Cardiac septum (tissue), 1 donor: ENCODE measurements at places on chromosomes 12 and 14.

DNA sequence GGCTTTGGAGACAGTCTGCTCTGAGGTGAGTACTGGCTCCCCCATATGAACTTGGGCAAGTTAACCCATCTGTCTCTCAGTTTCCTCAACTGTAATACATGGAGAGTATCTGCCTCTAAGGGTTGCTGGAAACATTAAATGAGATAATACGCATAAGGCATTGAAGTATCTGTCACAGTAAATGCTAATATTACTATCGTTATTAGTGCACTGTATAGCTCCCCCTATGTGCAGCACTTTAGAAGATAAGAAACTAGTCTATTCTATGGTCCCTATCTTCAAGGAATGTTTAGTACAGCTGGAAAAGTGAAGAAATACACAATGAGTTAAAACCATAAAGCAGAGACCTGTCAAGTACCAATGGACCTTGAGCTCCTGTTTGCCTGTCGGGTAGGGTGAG, 51.7 kb upstream of the CFL2 start:
- no peak for DNase-seq

DNA sequence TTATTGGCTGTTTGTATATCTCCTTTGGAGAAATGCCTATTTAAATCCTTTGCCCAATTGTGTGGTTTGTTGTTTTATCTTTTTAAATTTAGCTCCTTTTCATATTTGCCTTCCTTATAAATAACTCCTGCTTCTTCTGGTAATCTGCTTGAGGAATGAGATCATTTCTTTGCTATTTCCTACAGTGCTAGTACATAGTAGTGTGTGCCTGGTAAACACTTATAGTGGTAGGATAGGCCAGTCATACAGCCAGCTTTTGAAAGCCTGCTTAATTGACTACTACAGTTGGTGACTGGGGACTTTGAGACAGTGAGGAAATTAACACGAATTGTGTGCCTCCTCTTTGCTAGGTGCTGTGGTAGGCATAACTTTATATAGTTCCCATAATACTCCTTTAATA, 68.7 kb downstream of the BORCS5 start:
- no peak for DNase-seq

GRCh38 chr14:84707830-84708229, 822.1 kb upstream of the FLRT2 start:
- DNase-seq: no peak

- DNase-seq: no peak
Observed at GRCh38 chr12:71236133-71236660, 78.4 kb upstream of the TSPAN8 start.

DNA sequence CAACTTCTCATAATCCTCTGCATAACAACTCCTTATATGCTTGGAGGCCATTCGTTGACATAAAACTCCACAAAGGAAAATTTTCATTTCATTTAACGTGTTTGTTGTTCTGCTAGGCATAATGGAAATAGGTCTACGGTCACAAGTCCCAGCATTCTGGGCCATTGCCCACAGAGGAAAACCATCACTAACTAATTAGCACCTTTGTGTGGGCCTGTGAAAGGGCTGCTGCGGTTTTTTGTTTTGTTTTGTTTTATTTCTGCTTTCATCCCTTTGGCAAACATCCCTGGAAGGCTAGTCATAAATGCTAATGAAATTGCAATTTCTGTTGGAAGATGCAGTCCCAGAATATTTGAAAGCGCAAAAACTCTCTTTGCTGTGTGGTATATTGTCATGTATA, 180.3 kb downstream of the RMST start:
- no peak for DNase-seq

DNA sequence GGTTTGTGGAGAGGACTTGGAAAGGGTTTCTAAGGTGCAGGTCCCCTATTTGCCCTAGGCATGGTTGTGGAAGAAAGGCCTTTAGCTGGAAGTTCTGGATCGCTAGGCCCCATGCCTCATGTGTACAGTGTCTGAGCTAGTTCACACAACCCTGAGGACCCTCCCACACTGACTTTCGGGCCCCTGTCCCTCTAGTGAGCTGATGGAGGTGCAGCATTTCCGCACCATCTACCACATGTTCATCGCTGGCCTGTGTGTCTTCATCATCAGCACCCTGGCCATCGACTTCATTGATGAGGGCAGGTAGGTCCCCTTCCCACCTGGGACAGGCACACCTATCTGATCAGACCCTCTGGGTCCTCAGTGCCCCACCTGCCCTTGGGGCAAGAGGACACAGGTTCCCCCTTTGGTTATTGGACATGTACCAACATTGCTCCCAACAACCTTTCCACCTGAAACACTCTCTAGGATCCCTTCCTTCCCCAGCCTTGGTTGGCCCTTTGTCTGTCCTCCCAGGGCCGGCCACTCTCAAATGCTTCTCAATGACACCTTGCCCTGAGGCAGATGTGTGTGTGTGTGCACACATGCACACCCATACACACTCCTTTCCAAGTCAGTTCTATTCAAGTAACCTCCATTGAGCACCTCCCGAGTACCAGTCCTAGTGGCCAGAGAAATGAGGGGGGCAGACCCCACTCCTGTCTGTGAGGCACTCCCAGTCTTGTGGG, 2.6 kb downstream of the SOAT2 start:
- DNase-seq: no peak

DNA sequence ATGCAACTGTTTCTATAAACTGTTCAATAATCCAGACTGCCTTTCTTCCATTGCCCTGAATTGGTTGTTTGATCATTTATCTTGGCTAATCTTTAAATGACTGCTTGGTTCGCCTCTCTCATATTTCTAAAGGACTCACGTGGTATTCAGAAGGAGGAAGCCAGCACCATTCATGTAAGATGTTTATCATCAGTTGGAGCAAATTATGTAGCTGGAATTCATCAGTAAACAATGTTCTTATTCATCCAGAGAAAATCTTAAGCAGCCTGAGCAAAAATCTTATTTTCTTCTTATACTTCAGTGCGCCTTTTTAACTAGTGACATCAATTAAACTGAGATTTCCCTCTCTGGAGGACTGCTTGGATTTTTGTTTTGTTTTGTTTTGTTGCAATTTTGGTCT, 538.7 kb upstream of the TMEM132C start:
- no peak for DNase-seq

GRCh38 chr12:89161557-89161956, 190.7 kb downstream of the DUSP6 start:
- no peak for DNase-seq

DNA sequence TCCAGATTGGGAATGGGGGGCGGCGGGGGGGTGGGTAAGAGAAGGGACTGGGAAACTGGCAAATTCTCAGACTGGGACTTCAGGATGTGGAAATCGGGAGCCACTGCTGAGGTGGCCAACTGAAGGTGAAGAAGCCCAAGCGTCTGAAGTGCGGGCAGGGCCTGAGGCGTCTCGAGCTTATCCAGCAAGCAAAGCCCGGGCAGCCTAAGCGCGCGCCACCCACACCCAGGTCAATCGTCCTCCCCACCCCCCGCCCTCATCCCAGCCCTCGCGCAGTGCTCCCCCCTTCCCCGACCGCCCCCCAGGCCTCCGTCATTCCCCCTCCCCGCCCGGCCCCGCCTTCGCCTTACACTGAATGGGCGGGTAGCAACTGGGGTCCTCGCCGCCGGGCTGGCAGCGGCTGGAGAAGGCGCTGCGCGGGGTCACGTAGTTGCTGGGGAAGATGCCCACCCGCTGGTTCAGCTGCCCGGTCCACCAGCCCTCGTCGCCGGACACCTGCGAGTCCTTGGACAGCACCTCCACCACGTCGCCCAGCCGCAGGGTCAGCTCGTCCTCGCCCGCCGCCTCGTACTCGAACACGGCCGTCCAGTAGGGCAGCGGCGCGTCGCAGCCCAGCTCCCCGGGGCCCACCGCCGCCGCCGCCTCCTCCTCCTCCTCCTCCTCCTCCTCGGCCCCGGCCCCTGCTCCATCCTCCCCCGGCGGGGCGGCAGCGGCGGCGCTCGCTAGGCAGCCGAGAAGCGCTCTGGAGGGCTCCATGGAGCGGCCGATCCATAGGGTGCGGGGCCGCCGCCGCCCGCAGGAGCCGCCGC, 693 bp downstream of the MAP3K9 start:
- DNase-seq: no peak

GRCh38 chr12:123076604-123077297, 74.1 kb downstream of the PITPNM2 start:
- no peak for DNase-seq

DNA sequence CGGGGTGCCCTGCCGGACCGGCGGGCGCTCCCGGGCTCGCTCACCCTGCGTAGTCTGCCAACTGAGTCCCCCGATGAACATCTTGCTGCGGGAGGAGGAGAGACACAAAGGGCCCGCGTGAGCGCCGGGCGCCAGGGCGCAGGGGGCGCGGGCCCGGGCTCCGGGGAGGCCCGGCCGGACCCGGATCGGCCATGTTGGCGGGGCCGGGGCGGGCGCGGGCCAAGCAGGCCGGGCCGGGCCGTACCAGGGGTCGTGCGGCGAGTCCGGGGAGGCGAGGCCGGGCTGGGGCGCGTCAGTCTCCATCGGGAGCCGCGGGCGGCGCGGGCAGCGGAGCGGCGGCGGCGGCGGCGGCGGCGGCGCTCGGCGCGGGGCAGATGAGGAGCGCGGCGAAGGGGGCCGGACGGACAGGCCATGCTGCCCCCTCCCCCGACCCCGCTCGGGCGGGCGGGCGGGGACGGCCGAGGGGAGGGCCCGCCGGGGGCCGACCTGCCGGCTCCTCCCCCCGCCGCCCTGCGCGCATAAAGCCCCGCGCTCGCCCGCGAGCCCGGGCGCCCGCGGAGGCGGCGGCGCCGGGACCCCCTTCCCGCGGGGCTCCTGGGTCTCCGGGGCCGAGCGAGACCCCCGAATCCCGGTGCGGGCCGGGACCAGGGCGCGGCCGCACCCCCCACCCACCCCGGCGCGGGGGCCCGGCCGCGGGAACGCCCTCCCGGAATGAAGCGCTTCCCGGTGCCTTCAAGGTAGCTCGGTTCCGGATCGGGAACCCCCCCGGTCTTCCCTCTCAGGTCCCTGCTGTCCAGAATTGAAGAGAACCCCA, at the start of gene MSI1:
TSS of gene MSI1 (minus strand) at position 376 of the 814 bp plus-strand sequence. CDS start at position 303, 73 bp downstream.
- no peak for DNase-seq
